ENCODE measurements at places on chromosomes 5 and 9.

DNA sequence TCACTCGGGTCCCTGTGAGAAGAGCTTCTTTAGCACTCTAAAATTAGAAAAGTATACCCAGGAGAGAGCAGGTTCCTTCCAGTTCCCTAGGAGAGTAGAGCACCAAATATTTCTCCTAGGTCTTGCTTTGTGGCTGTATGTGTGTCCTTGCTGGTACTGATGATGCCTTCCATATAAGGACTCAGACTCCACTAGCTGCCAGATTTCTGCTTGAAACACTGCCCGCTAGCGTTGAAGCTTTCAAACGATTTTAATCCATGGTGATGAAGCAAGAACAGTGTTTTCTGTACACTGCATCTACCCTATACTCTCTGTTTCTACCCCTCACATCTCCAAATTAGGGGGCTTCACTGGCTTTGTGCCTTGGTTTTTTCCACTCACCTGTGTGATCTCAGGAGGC is 2.4 kb upstream of the SMC2 start:
- no peak for DNase-seq

DNA sequence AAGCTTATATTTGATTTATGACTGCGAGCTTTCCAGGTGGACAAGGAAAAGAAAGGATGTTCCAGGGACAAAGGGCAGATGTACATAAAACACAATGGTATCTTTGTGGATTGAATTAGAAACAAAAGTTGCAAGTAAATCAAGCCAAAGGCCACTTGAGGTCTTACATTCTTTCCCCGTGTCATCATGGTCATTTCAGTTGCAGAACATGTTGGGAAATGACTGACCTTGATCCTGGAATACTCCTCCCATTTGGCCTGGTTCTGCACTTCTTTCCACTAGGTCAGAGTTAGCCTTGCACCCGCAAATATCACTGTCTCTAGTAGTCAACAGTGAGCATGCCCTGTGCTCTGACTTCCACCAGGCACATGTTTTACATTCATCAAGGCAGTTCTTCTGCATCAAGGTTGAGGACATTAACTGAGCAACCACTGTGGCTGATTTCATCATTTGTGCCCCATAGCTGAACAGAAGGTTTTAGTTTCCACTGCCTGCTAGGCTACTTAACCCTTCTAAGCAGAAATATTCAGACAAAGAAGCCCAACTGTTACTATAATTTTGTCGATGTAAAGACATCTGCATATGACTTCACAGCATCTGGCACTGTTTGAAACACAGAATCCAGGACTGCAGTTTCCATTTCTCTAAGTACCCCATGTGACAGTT is 1161.7 kb upstream of the DMAC1 start:
- DNase-seq, result no peak

GRCh38 chr5:108003178-108003577 is 332.4 kb upstream of the EFNA5 start:
- no peak for DNase-seq

DNA sequence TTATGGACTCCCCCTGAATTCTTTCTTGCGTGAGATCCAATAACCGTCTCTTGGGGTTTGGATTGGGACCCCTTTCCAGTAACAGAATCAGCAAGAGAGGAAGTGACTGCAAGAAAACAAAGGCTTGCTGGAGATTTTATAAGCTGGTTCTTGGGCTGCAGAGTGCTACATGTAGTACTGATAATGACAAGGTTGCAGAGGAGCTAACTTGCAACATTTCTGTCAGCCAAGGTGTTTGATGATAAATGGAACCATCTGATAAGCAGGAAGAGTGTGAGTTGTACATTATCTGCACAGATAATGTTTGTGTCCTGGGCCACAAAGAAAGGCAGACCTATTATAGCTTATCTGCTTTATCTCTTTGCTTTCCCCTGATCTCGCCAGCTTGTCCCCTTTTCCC is 37.1 kb downstream of the DNAJB5 start:
- DNase-seq, result no peak

GRCh38 chr5:128258372-128258771 is 174.8 kb downstream of the SLC12A2 start:
- no peak for DNase-seq

DNA sequence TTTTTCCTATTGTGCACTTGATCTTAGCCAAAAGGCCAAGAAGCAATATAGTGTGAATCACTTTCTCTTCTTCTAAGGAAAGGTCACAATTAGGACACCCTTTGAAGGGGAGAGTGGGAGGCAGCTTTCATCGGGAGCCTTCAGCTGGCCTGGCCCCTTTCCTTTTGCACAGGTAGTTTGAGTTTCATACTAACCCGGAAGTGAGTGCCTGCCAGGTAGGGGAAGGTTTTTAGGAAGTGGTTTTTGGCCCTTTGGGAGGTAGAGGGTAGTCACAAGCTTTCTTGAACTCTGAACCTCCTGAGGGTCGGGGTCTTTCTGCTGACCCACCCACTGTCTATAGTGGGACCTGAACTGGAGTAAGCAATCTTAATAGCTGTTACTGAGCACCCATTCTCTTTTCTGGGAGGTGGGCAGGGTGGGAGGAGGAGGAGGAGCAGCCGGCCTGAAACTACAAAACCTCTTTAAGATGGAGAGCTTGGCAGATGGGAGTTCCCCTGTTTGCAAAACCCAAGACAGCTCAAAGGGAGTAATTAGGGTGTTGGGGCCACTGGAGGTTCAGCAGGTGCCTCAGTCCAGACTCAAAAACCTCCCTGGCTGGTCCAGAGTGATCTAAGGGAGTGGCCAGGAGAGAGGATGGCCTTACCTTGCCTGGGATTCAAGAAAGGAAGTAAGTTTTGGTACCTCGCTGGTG is 6.0 kb downstream of the LARP1 start:
- DNase-seq, result no peak

GRCh38 chr5:132073231-132074013 is at the start of gene CSF2:
Gene CSF2 (plus strand): TSS chr5:132073789. CDS start chr5:132073824, 35 bp downstream.
- no peak for DNase-seq

DNA sequence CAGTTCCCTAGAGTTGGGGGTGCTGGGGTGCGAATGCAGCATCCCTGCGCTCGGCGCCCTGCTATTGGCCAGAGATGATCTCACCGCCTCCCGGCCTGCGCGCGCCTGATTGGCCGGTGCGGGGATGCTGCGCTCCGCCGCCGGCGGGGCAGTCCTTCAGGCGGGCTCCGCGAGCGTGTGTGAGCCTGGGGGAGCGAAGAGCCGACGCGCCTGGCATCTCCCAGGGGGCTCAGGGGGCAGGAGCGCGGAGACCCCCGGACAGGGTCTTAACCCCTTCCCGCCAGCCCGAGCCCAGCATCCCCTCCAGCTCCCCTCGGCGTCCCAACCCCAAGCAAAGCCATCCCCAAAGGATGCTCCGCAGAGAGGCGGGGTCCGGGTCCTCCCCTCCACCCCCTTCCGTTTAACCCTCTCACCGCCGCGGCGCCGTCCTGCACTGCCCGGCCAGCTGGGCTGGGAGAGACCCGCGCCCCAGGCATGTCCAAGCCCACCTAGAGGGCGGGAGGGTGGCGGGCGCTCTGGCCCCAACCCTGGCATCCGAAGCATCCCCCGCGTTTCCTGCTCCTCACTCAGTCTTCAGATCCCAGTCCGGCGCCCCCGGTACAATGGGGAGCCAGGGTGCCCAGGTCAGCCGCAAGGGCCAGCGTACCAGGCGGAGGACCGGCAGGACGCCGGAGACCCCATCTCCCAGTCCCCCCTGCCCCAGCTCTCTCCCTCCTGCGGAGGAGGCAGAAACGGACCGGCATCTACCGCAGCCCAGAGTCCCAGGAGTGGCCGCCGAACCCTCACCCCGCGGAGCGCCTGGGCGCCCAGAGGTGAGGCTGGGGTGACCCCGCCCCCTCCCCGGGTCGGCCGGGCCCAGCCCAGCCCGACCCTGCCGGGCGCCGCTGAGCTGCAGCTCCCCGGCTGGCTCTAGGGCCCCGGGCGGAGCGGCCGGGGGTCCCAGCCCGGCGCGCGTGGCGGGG is 19.3 kb upstream of the TOR2A start:
- DNase-seq, result no peak

DNA sequence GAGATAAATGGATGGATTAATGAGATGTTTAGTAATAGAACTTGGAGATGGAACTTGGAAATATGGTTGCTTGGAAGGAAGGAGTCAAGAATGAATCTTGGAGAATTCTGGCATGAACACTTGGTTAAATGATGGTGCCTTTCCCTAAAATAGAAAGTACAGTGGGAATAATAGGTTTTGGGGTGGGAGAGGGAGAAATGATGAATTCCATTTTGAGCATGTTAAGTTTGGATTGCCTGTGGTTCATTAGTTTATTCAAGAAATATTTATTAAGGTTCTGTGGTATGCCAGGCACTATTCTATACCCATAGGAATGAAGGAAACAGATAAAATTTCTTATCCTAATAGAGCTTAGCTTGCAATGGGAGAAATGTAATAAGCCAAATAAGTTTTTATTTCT is 58.4 kb downstream of the PBX3 start:
- DNase-seq, result no peak

DNA sequence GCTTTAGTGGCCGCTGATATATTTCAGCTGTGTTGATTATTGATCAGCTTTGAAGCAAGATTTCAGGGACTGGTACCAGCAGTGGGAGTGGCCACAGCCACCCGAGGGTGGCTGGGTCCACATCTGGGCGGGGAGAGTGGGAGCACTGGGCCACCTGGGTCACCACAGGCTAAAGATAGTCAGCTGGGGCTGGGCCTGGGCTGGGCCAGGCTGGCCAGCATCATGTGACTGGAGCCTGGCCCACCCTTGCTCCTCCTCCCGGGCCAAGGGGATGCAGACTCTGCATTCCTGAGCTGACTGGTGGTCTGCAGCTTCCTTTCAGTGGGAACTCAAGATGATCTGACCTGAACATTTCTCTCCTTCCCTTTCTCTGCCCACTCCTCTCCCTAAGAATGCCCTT is 27.1 kb downstream of the LARP1 start:
- no peak for DNase-seq

DNA sequence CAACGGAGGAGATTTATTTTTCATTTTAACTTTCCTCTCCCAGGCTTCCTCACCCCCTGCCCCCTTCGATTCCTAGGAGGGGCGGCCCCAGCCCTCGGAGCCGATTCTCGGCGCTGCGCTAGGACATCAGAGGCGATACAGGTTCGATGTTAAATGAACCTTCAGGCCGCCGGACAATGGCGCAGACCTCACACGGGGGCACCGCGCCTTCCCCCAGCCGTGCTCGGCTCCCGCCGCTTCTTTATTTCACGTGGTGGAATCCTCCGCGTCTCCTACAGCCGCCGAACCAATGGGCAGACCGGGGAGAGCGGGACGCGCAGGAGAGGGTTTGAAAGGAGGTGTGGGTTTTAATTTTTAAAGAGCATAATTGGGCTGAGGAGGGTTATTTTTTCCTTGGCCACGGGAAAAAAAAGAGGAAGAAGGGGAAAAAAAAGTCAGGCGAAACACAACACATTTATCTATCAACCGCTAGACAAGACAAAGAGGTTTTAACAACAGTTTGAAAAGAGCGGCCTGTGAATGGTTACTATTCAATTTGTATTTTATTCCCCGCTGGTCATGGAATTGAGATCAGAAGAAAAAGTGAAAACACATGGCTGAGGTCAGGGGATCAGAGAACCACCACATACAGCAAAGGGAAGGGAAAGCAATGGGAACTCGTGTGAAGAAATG is 126.8 kb downstream of the TMEM174 start:
- no peak for DNase-seq

DNA sequence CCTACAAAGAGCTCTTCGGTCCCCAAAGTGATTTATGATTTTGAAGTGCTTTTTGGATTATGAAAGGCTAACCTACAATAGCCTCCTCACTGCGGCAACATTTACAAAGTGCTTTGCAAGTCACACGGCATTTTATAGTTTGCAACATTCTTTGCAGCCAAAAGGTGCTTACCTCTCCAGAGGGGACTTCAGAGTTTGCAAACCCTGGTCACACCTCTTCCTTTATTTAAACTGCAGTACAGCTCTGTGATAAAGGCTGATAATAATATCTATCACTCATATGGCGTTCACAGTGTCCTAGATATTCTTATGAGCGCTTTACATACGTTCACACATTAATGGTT is 20.0 kb upstream of the CRB2 start:
- no peak for DNase-seq

DNA sequence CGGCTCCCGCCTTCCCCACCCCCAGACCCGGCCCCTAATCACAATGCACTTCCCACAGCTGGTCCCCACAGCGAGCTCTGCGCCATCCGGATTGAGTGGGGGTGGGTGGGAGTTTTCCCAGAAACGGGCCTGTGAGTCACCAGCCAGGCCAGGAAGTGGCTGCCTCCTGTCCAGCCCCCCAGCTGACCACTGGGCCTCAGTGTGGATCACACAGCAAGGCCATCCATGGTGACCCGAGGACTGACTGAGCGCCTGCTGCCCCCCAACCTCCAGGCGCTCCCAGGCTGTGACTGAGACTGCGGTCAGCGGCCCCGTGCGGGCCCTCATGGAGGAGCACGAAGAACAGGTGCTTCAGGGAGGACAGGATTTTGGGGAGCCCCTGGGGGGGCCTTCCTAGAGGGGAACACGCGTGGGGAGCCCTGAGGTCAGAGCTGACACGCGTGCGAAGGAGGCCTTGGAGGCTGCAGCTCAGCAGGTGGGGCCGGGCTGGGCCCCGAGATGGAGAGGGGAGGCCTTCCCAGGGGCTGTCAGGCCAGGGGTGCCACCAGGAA is 48.3 kb upstream of the EGFL7 start:
- DNase-seq, result no peak

- DNase-seq, result no peak
These were observed 22.7 kb upstream of the COL5A1 start for GRCh38 chr9:134618833-134619447.

DNA sequence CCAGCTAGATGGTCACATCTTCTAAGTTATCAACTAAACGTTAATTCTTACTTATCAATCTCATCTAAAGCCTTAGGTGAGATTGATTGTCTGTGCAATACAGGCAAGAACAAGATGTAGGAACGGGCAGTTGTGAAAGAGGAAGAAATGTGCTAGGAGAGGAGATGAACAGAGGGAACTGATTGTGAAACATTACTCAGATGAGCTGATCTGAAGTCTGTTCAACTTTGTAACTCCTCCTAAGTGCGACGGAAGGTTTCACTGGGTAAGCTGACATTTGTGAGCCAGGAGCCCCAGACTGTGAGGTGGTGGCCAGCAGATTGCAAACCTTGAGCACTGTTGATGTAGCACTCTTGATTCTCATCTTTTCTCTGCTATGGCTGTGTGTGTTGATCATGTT is 204.1 kb downstream of the CD180 start:
- DNase-seq, result no peak

- DNase-seq, result no peak
These were observed 19.8 kb downstream of the COL27A1 start for GRCh38 chr9:114174876-114175771.

Measured in stimulated activated CD8-positive, alpha-beta memory T cell treated with anti-CD3 and anti-CD28 coated beads, Interleukin-4, amount 100 ng/mL, for 1 hour (primary cell).